Tracheal epithelial cell (primary cell): ENCODE measurements at places on chromosomes 11 and 22. TPM values are rescaled to one million over a fixed set of nuclear protein-coding genes. Genes with fewer than 3 reads are reported as not detected.

Gene PDGFD
- total RNA-seq = under 0.01 and 0.48 TPM in 2 replicates

Gene ANO5
- under 0.01 and 1.2 TPM in 2 replicates for total RNA-seq

Gene KRTAP5-1
- total RNA-seq = not detected in 2 replicates

Gene MS4A15
- not detected in 2 replicates for total RNA-seq

Gene PTPN5
- total RNA-seq = not detected in 2 replicates
